RPMI7951 (cell line): ENCODE measurements at places on chromosomes 7 and 10. TPM values are rescaled to one million over a fixed set of nuclear protein-coding genes. Genes with fewer than 3 reads are reported as not detected.

The CTTNBP2 gene
- total RNA-seq, result under 0.01 and 0.48 TPM in 2 replicates

GRCh38 chr7:155861480-155861868, 49.2 kb upstream of the SHH start:
- no peak for DNase-seq

DNA sequence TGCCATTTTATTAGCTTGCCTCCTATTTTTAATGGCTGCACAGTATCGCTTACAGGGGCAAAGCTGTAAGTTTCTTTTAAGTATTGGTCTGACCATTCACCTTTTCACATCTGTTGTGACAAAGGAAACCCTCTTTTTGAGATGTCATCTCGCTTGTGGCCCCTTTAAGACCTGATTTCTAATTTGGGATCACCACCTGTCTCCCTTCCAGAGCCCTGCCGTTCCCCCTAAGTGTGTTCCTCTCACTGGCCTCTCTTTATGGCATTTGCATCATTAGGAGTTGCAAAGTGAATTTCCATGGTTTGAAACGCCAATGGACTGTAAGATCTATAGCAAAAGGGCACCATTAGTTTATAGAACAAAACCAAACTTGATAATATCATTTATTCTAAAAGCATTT, 1.4 kb downstream of the EPDR1 start:
- no peak for DNase-seq

- no peak for DNase-seq
These were observed 267.9 kb upstream of the LRGUK start for GRCh38 chr7:133859231-133859630.

GRCh38 chr10:15106352-15107013, 9.3 kb downstream of the RPP38 start:
- peak; percentile 71 for DNase-seq

- peak; percentile 54 for DNase-seq
These were observed 41.7 kb downstream of the ARL4A start for GRCh38 chr7:12729112-12729511.

DNA sequence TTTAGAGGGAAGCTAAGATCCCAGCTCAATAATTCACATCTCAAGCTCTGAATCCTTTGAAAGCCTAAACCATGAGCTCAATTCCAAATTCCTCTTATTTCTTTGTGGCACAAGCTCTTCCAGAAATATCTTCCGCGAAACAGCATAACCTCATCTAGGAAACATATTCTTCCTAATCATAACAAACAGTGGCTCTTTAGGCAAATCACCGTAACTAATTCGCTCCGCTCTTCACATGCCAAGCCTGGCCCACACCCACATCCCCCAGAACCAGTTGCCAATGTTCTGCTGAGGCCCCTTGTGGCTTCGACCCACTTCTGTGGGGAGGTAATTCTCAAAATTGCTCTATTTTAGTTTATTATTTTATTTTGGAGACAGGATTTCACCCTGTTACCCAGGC, 19.2 kb downstream of the GAD2 start:
- DNase-seq, result no peak

GRCh38 chr7:151051108-151051507, 2.8 kb downstream of the ASIC3 start:
- DNase-seq, result peak; percentile 67

DNA sequence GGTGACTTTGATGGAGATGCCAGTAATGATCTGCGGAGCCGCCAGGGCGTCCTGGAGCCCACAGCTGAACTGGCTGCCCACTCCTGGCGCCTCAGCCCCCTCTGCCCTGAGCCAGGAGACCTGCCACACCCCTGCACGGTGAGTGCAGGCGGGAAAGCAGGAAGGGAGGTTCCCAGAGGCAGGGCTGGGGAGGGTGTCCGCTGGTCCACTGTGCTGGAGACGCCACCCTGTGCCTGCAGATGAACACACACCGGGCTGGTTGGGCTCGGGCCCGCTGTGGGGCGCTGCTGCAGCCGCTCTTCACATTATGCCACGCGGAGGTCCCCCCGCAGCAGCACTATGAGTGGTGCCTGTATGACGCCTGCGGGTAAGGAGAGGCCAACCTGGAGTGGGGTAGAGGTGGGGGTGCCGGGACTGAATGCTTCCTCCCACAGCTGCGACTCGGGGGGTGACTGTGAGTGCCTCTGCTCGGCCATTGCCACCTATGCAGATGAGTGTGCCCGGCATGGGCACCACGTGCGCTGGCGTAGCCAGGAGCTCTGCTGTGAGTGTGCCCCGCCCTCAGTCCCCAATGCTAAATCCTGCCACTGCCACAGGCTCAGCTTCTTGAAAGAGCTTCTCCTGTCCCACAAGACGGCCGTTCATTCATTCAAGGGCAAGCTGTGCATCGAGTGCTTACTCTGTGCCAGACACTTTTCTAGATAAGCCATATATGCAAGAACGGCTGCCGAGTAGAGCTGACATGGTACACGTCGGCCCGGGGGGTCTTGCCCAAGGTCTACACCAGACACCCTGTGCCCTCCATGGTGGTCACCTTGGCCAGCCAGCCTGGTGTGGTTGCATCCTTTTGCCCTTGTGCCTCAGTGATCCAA, 14.3 kb upstream of the ZNF467 start:
- DNase-seq, result no peak

- no peak for DNase-seq
These were observed 4.5 kb downstream of the DEPP1 start for GRCh38 chr10:44974082-44974627.

The AUTS2 gene
- under 0.01 and 0.10 TPM in 2 replicates for total RNA-seq

DNA sequence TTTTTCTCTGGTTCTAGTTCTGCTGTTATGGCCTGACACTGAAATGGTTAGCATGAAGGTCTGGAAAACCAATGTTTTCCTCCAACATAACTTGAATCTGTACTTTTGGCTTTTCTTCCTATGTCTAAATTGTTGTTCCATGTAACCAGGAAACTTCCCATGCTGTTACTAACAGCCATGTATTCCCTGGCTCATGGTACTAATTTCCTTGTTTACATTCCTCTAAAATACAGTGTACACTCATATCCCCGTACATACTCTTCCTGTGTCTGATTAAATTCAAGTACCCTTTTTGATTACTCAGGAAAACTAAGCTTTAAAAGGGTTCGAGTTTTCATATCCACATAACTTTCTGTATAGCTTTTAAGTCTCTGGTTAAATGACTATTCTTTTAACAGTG, 12.3 kb upstream of the ACSM6 start:
- no peak for DNase-seq

- DNase-seq, result peak; percentile 83
These were observed 2.2 kb downstream of the MAP3K8 start for GRCh38 chr10:30436191-30436611.

DNA sequence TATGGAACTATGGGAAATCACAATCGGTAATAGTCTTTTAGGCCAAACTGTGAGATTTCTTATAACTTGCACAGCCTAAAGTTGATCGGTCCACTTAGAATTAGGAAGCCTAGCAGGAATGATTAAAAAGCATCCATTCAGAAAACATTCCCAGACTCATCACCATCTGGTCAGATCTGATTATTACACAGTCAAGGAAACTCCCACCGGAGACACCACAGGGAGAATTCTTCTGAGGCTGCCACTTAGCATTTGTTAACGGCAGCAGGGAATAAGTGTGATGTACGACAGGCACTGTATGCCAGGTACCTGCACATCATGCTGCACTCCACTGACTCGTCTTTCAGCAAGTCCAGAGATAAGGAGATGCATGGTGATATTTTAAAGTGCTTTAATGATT, 227.6 kb upstream of the STEAP1 start:
- no peak for DNase-seq

- DNase-seq, result peak; percentile 46
These were observed 172.3 kb downstream of the CACNB2 start for GRCh38 chr10:18312374-18313139.

GRCh38 chr10:516764-517163, 172.7 kb downstream of the DIP2C start:
- no peak for DNase-seq

The LMOD2 gene
- not detected in 2 replicates for total RNA-seq

GRCh38 chr7:23544913-23545354, 13.2 kb upstream of the TRA2A start:
- peak; percentile 65 for DNase-seq

DNA sequence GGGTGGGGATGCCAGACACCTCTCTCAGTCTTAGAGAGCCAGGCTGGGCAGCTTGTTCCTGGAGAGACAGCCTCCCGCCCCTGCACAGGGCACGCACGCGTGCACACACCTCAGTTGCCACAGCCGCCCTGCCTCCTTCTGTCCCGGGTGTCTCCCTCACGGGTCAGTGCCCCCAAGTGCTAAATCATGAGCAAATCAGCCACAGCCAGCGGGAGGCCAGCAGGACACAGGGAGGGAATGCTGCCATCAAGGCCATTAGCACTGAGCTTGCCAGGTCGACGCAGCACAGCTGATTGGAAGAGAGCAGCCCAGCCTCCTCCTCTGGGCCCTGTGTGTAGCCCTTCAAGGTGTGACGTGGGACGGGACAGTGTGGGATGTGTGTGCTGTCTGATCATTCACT, 130.4 kb downstream of the CDH23 start:
- DNase-seq, result no peak

The MALSU1 gene
- 99.5 and 135 TPM in 2 replicates for total RNA-seq

The NUDT13 gene
- total RNA-seq, result 2.1 and 3.6 TPM in 2 replicates

- DNase-seq, result peak; percentile 48
These were observed 99.5 kb downstream of the HIP1 start for GRCh38 chr7:75639071-75639885.

The ABCB4 gene
- 0.60 and 0.68 TPM in 2 replicates for total RNA-seq

DNA sequence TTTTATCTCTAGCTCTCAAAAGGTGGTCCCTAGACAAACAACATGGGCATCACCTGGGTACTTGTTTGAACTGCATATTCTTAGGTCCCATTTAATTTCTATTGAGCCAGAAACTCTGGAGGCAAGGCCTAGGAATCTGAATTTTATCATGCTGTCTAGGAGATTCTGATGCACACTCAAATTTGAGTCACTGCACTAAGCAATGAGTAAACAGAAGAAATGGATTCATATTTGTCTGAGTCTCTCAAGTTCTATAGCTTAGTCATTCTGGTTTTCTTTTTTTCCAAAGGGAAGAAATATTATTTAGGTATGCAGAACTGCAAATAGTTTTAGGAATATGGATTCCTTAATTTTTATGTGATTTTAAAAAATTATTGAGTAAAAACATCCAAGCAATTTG, 185.5 kb downstream of the SEMA3A start:
- DNase-seq, result no peak

The ZP3 gene
- 5.5 and 6.1 TPM in 2 replicates for total RNA-seq

The SUFU gene
- 3.7 and 4.0 TPM in 2 replicates for total RNA-seq

The ITPRID1 gene
- total RNA-seq, result not detected in 2 replicates

The SRGN gene
- 333 and 345 TPM in 2 replicates for total RNA-seq

- DNase-seq, result peak; percentile 57
These were observed 679 bp downstream of the ARF5 start for GRCh38 chr7:127588697-127589482.

DNA sequence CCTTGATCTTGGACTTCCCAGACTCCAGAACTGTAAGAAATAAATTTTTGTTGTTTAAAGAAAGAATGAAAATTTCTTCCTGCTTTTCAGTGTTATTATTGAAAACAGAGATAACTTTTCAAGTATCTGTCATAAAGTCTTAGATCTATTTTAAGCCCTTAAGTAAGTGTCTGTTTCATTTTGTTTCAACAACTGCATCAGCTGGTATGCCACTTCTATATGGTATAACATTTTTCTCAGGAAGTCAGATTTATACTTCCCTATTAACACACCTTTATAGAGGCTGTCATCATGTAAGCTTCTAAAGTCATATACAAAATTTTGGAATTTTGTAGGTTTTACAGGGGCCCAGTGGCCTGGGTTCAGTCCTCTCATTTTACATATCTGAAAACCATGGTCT, 24.4 kb downstream of the RALA start:
- no peak for DNase-seq

- DNase-seq, result no peak
These were observed 47.7 kb downstream of the HHEX start for GRCh38 chr10:92737484-92737883.

GRCh38 chr10:126667568-126667967, 2.9 kb downstream of the C10orf90 start:
- no peak for DNase-seq

- no peak for DNase-seq
These were observed 65.2 kb upstream of the TM9SF3 start for GRCh38 chr10:96651998-96652431.

DNA sequence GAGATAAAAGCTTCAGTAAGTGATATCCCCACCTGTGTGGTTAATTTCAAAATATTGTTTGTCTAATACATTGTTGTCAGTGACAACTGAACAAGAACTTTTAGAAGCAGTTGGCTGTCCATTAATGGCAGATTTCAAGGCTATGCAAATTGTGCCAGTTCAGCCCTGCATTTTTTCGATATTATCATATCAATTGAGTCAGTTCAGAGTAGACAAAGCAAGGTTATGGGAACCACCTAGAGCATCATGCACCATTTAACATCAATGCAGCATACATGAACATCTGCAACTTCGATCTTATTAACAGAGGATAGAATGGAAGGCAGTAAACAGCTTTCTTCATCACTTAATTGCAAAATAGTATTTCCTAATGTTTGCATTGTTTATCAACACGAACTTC, 180.7 kb upstream of the KAT6B start:
- no peak for DNase-seq

GRCh38 chr7:134703782-134704181, 57.1 kb downstream of the BPGM start:
- no peak for DNase-seq

GRCh38 chr10:16992611-16993119, 136.9 kb downstream of the CUBN start:
- peak; percentile 67 for DNase-seq

The CREB5 gene
- 2.9 and 3.8 TPM in 2 replicates for total RNA-seq

The EMX2 gene
- not detected in 2 replicates for total RNA-seq

- peak; percentile 33 for DNase-seq
These were observed 911 bp upstream of the HNRNPH3 start for GRCh38 chr10:68330852-68331454.

GRCh38 chr7:153188630-153189029, 429.1 kb downstream of the ACTR3B start:
- DNase-seq, result no peak

DNA sequence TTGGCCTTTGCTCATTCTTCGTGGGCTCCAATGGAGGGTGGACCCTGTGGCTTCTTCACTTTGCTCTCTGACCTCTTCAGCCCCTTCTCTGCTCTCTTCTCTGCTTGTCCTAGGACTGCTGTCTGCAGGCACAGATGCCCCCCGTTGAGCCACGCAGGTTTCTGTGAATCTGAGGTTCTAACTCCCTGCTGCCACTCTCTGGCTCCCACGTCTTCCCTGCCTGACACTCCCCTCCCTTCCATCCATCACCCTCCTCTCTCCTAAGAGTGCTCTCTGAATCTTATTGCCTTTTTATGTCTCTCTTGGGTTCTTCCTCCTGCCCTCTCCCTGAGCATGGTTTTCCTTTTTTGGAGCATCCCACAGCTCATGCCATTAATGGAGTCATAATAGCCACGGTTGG, 499.5 kb upstream of the GALNT17 start:
- no peak for DNase-seq

GRCh38 chr10:27771231-27771630, 25.6 kb upstream of the MKX start:
- no peak for DNase-seq

The GIMAP6 gene
- total RNA-seq, result 0.48 TPM in 1 of 2 replicates, not detected in the other

The PAPOLB gene
- not detected in 2 replicates for total RNA-seq

- DNase-seq, result no peak
These were observed 134.8 kb upstream of the LAMB4 start for GRCh38 chr7:108265007-108265406.

GRCh38 chr7:156751319-156751718, 110.7 kb downstream of the RNF32 start:
- DNase-seq, result peak; percentile 97

The PON1 gene
- total RNA-seq, result not detected in 2 replicates
